ENCODE measurements at places on chromosomes 11 and 22.

- no peak for DNase-seq
These were observed 5.4 kb downstream of the SFI1 start for GRCh38 chr22:31501738-31502137.

DNA sequence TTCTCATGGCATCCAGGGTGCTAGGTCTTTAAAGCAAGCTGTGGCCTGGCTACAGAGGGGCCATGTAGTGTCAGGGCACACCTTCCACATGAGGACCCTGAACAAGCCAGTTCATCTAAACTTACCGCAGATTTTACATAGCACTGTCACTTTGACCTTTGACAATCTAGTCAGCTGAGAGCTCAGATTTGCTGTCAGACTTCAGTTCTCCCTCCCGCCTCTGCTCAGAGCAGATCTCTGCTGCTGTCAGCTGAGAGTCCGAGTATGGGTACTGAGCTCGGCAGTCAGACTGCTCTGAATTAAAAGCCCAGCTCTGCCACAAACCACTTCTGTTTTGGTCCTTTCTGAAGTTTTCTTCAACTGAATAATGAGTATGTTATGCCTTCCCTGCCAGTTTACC lies 507.1 kb downstream of the SOX6 start:
- DNase-seq, result no peak

DNA sequence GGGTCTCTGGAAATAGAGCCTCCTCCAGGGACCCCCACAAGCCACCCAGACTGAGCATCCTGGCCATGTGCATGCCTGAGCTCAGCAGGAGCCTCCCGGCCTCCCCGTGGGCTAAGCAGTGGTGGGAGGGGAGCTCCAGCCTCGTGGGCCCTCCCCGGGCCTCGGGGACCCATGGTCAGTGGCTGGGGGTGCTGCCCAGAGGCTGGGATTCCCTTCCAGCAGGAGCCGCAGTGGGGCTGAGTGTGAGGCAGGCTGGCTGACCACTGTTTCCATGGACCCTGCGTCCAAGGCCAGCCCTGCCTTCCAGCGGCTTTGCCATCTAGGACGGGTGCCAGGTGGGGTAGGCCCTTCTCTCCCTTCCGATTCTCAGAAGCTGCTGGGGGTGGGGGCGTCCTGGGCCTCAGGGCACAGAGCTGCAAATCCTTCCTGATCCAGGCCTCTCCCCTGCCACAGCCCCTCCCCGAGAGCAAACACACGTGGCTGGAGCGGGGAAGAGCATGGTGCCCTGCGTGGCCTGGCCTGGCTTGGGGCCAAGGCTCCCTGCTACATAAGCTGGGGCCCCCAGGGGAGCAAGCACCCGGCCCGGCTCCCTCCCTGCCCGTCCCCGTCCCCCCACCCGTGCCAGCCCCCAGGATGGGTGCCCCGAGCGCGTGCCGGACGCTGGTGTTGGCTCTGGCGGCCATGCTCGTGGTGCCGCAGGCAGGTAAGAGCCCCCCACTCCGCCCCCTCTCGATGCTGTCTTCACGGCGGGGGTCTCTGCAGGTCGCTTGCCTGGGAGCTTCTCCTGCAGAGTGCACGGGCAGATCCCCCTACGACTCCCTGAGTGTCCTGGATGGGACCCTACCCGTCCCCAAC lies at the start of gene MUC5B:
Gene MUC5B, plus strand, starts transcription at position 576 of the 855 bp plus-strand sequence. Its CDS starts 58 bp downstream, at position 634.
- DNase-seq, result no peak

DNA sequence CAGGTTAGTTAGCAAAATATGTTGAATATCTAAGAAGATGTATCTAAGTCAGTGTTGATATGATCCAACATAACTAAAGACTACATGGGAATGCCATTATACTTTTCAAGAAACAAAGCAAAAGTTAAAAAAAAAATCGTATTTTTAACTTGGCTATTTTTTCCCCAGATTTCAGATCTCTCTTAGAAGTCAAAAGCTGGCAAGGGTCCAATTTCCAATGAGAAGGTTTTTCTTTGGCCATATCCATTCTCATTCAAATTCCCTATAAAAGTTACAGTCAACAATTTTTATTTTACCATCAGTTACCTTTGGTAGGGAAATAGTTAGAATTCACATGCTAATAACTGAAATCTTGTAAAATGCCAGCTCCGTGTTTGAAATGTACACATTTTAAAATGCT lies 70.5 kb upstream of the FAT3 start:
- DNase-seq, result no peak

DNA sequence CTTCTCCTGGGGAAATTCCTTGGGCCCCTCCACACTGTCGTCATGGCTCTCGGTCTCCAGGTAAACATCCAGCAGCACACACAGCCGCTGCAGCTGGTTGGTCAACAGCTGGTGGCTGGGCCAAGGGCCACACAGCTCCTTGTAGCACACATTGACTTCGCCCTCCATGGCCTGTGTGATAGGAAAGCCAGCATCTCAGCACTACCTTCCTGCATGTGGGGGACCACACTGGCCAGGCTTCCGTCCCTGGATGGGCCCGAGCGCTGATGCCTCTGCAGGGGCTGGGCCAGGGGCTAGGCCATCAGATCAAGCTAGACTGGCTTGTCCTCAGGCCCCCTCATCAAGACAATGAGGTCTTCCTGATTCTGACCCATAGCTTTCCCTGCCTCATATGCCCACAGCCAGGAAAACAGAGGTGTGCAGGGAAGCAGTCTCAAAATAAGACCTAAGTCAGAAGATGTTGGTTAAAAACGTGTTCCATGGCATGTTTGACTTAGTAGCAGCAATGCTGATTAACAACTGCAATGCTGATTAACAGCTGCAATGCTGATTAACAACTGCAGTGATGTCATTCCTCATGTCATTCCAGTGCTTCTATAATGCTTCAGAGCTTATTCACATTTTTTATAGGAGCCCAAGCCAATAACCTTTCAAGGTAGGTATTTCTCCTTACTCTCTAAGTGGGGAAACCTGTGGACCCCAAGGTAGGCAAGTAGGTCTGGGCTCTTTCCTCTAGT lies 31.3 kb downstream of the NEFH start:
- no peak for DNase-seq

DNA sequence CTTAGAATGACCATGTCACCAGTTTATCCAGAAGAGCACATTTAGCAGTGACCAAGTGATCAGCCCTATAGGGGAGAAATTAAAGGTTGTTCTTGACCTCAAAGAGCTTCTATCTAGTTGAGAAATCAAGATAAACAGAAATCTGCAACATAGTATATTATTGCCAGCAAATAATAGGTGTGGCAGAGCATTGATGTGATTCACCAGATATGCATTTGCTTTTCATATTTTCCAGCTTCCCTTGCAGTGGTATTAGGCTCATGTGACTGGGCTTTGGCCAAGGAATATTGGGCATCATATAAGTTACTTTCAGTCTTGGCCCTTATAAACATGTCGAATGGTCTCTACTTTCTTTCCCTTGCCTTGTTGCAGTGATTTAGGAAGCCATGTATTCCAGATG lies 34.5 kb downstream of the COMMD9 start:
- peak; percentile 45 for DNase-seq
